ENCODE measurements at places on chromosomes 1 and 21. TPM values are rescaled to one million over a fixed set of nuclear protein-coding genes. Genes with fewer than 3 reads are reported as not detected.
A peak's percentile ranks its signal among the peaks of the same experiment; 100 is the strongest.

- H3K4me1 ChIP-seq: peaks cover 68% of the 10 kb centered on the region
- peaks cover 10% of the 10 kb centered on the region for H3K27me3 ChIP-seq
- H3K27ac ChIP-seq: no peak overlapping the region
- no peak overlapping the region for H3K4me3 ChIP-seq
- no peak for DNase-seq
Observed at GRCh38 chr1:3668585-3669300, 16.4 kb downstream of the TP73 start.

DNA sequence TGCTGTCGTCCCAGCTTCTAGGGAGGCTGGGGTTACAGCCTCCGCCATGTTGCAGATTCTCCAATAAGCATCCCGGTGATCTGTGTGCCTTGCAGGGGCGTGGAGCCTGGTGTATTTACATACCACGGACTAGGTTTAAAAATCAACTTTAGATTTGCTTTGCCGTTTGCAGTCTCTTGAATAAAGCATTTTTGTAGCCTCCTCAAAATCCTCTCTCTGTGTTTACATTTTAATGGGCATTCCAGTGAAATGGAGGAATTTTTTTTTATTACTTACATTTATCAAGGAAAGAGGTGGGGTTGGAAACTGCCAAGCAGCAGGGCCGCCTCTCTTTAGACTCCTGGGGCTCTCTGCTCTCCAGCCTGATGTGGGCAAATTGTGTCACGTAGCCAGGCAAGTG lies 437.5 kb upstream of the VAMP3 start:
- no peaks in the 10 kb centered on the region for H3K27me3 ChIP-seq
- no peaks in the 10 kb centered on the region for H3K4me1 ChIP-seq
- H3K36me3 ChIP-seq: no peaks in the 10 kb centered on the region
- no peak for DNase-seq

DNA sequence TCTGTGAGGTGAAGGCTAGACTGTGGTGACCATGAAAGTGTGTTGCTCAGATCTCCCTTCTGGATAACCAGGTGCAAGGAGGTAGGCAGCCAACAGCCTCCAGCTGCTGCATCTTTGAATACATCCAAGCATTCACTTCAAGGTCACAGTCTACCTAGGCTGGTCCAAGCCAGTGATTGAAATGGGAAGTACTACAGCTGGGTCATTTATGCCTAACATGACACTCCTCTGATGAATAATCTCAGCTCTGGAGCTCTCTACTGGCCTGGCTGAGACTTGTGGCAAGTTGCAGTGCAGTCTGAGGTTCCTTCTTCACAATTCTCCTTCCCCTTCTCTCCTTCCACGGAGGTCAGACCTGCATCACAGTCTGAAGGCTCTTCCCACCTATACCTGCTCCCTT lies 35.0 kb upstream of the ARHGAP29 start:
- no peak overlapping the region for H3K4me3 ChIP-seq
- DNase-seq: no peak
- H3K36me3 ChIP-seq: no peaks in the 10 kb centered on the region
- H3K27ac ChIP-seq: no peak overlapping the region

GRCh38 chr1:27071049-27071416 lies 58.4 kb upstream of the TENT5B start:
- no peaks in the 10 kb centered on the region for H3K36me3 ChIP-seq
- H3K4me1 ChIP-seq: no peaks in the 10 kb centered on the region
- no peak for DNase-seq

DNA sequence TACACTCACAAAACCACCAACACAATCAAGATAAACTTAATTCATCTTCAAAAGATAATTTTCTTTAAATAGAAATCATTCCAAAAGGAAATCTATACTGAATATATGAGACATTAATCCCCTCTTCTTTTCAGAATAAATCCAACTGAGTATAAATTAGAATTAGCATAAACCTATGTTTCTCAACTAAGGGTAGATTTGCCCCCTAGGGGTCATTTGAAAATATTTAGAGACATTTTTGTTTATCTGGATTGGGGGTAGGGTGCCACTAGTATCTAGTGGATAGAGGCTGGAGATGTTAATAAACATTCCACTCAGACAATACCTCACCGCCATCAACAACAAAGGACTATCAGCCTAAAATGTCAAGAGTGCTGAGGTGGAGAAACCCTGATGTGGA lies 6.5 kb upstream of the TNFSF4 start:
- no peak overlapping the region for H3K27ac ChIP-seq
- H3K4me3 ChIP-seq: no peak overlapping the region
- no peaks in the 10 kb centered on the region for H3K36me3 ChIP-seq
- H3K4me1 ChIP-seq: no peaks in the 10 kb centered on the region
- no peaks in the 10 kb centered on the region for H3K27me3 ChIP-seq

- H3K36me3 ChIP-seq: no peaks in the 10 kb centered on the region
- H3K4me3 ChIP-seq: no peak overlapping the region
- DNase-seq: no peak
- H3K4me1 ChIP-seq: no peaks in the 10 kb centered on the region
- no peak overlapping the region for H3K27ac ChIP-seq
Observed at GRCh38 chr1:201706109-201706508, 122.8 kb upstream of the IPO9 start.

- H3K36me3 ChIP-seq: no peaks in the 10 kb centered on the region
- H3K4me1 ChIP-seq: no peaks in the 10 kb centered on the region
- H3K27ac ChIP-seq: no peak overlapping the region
Observed at GRCh38 chr1:85596947-85597346, 16.4 kb downstream of the CCN1 start.

DNA sequence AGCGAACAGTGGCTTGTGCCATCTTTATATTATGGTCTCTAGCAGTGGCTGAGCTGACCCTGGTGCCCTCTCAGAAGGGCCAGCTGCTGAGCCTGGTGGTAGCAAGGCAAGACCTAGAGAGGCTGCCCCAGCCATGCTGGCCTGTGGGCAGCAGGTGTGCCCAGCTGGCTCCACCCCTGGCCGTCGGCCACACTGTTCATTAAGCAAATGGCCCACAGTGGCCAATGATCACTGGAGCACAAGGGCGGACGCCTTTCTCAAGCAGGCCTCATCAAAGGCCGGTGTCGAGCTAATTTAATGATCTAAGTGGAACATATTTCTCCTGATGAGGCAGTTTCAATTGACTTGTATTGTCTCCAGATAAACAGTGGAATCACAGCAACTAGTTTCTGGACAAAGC lies 89.4 kb downstream of the GRIK3 start:
- H3K36me3 ChIP-seq: no peaks in the 10 kb centered on the region
- H3K4me3 ChIP-seq: no peak overlapping the region
- no peaks in the 10 kb centered on the region for H3K27me3 ChIP-seq
- H3K4me1 ChIP-seq: no peaks in the 10 kb centered on the region
- DNase-seq: no peak

- no peaks in the 10 kb centered on the region for H3K27me3 ChIP-seq
- H3K4me1 ChIP-seq: no peaks in the 10 kb centered on the region
- H3K36me3 ChIP-seq: no peaks in the 10 kb centered on the region
- no peak overlapping the region for H3K27ac ChIP-seq
- no peak overlapping the region for H3K4me3 ChIP-seq
Observed at GRCh38 chr1:3271866-3272265, 182.6 kb upstream of the ARHGEF16 start.

DNA sequence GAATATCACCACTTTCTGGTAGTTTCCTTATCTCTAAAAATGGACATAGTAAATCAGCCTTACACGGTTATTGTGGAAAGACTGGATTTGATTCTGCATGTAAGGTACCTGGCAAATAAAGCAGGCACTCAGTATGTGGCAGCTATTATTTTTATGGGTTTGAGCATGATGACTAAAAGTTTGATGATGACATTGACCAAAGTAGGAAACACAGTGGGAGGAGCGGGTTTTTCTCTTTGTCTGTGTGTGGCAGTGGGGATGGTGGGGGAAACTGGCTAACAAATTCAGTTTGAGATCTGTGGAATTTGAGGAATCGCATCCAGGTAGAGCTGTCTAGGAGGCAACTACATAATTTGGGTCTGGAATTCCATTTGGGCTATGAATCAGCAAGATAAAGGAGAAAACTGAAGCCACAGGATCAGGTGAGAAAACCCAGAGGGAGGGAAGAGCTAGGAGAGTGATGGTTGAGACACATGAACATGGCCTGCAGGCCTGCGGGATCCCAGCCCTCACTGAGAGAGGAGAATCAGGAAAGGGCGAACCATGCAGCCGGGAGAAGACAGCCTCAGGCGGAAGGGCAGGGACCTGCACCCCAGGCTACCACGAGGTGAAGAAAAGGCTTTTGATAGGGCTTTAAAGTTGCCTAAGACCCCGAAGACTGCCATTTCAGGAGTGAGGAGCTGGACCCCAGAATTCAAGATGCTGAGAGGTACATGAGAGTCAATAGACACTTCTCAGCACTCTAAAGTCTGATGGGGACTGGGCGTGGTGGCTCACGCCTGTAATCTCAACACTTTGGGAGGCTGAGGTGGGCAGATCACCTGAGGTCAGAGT lies 52.2 kb downstream of the MEF2D start:
- H3K36me3 ChIP-seq: no peaks in the 10 kb centered on the region
- H3K27me3 ChIP-seq: no peaks in the 10 kb centered on the region
- no peak overlapping the region for H3K4me3 ChIP-seq

- H3K36me3 ChIP-seq: no peaks in the 10 kb centered on the region
- DNase-seq: no peak
- H3K27me3 ChIP-seq: no peaks in the 10 kb centered on the region
- no peaks in the 10 kb centered on the region for H3K4me1 ChIP-seq
- H3K4me3 ChIP-seq: no peak overlapping the region
Observed at GRCh38 chr1:27068922-27069321, 56.3 kb upstream of the TENT5B start.

- H3K27me3 ChIP-seq: no peaks in the 10 kb centered on the region
- DNase-seq: peak; percentile 63
- peak overlapping the region; percentile 56 for H3K4me3 ChIP-seq
- H3K36me3 ChIP-seq: peaks cover 16% of the 10 kb centered on the region
- peaks cover 22% of the 10 kb centered on the region for H3K4me1 ChIP-seq
Observed at GRCh38 chr1:7783178-7783711, 846 bp upstream of the PER3 start.

DNA sequence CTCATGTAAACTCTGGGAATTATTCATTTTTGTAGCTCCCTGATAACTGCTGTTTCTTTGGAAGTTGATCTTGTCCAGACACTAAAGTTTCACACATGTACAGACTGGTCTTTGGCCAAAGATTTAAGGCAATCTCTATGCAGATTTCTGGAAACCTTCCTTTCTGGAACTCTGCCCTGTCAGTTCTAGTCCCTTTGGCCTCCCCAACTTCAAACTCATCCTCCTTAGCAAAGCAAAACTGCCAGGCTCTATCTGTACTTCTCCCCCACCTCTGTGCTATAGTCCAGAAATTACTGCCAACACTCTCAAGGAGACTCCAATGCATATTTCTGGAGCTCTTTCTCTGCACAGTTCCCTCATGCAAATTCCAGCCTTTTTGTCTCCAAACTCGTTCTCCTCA lies 36.5 kb downstream of the C1orf198 start:
- no peak overlapping the region for H3K27ac ChIP-seq
- H3K4me3 ChIP-seq: no peak overlapping the region
- H3K36me3 ChIP-seq: no peaks in the 10 kb centered on the region

- DNase-seq: no peak
- H3K36me3 ChIP-seq: no peaks in the 10 kb centered on the region
- H3K4me1 ChIP-seq: no peaks in the 10 kb centered on the region
- no peak overlapping the region for H3K27ac ChIP-seq
- H3K27me3 ChIP-seq: no peaks in the 10 kb centered on the region
Observed at GRCh38 chr1:7130127-7130526, 344.9 kb downstream of the CAMTA1 start.

GRCh38 chr1:39196244-39197215 lies 8.0 kb upstream of the MACF1 start:
- DNase-seq: peak; percentile 61
- H3K4me3 ChIP-seq: no peak overlapping the region
- peaks cover 51% of the 10 kb centered on the region for H3K4me1 ChIP-seq

DNA sequence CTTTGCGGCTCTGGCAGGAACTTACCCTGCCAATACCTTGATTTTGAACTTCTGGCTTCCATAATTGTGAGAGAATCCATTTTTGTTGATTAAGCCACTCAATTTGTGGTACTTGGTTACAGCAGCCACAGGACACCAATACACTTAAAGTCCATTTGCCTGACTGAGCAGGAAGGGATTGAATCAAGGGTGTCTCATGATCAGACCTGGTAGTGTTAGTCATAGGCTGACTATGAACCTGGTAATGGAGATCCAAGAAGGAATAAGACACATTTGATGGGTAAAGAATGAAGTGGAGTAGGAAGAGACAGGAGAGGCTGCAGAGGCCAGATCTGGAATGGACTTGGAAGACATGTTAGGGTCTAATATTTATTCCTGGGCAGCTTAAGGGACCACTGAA lies 31.2 kb upstream of the MAP1LC3C start:
- no peak overlapping the region for H3K4me3 ChIP-seq
- no peaks in the 10 kb centered on the region for H3K36me3 ChIP-seq
- no peak for DNase-seq
- H3K27ac ChIP-seq: no peak overlapping the region

DNA sequence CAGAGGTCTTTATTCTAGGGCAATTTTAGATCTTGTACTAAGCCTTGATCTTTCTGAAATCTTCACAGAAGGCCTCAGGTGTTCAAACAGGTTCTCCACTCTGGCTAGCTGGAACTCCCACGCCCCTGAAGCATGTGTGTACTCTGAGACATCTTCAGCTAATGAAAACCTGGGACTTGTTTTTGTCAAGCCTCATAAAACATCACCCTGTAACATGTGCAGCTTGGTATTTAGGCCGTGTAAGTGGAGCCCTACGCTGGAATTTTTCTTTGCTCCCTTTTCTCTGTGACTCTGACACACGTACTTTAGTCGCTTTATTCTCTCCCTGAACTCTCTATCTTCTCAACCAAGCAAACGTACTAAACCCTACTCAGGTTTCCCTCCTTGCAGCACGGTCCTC lies 701.9 kb upstream of the ZP4 start:
- DNase-seq: no peak
- H3K4me1 ChIP-seq: no peaks in the 10 kb centered on the region
- no peak overlapping the region for H3K27ac ChIP-seq

DNA sequence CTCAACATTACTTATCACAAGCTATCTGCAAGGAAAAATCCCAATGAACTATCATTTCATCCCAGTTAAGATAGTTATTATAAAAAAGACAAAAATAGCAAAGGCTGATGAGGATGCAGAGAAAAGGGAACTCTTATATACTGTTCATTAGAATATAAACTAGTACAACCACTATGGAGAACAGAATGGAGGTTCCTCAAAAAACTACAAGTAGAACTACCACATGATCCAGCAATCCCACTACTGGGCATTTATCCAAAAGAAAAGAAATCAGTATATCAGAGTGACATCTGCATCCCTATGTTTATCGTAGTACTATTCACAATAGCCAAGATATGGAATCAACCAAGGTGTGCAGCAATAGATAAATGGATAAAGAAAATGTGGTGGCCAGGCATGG lies 4.9 kb upstream of the C1orf185 start:
- H3K27ac ChIP-seq: no peak overlapping the region
- H3K27me3 ChIP-seq: no peaks in the 10 kb centered on the region
- DNase-seq: no peak
- no peak overlapping the region for H3K4me3 ChIP-seq
- H3K36me3 ChIP-seq: no peaks in the 10 kb centered on the region
- no peaks in the 10 kb centered on the region for H3K4me1 ChIP-seq

The KDM1A gene
- polyA plus RNA-seq: 30.2 TPM

The C1orf116 gene
- 0.09 TPM for polyA plus RNA-seq

The TRIM33 gene
- polyA plus RNA-seq: 17.8 TPM

The UMODL1 gene
- polyA plus RNA-seq: 0.10 TPM

The PAFAH2 gene
- 6.0 TPM for polyA plus RNA-seq

The MYBPHL gene
- not detected for polyA plus RNA-seq

The PLEKHA6 gene
- polyA plus RNA-seq: 0.31 TPM

The HTR6 gene
- polyA plus RNA-seq: not detected

The DCDC2B gene
- polyA plus RNA-seq: not detected

The APCS gene
- not detected for polyA plus RNA-seq

The PLCH2 gene
- polyA plus RNA-seq: 24.4 TPM

The DNAJC28 gene
- polyA plus RNA-seq: 0.30 TPM

The ZFYVE9 gene
- 0.16 TPM for polyA plus RNA-seq

The ALG14 gene
- polyA plus RNA-seq: 0.92 TPM

The SIM2 gene
- polyA plus RNA-seq: not detected

The EXOC8 gene
- polyA plus RNA-seq: 11.8 TPM

The TRNP1 gene
- polyA plus RNA-seq: 0.54 TPM

Data from B cell (primary cell).